ENCODE measurements at places on chromosomes 1 and 21.

DNA sequence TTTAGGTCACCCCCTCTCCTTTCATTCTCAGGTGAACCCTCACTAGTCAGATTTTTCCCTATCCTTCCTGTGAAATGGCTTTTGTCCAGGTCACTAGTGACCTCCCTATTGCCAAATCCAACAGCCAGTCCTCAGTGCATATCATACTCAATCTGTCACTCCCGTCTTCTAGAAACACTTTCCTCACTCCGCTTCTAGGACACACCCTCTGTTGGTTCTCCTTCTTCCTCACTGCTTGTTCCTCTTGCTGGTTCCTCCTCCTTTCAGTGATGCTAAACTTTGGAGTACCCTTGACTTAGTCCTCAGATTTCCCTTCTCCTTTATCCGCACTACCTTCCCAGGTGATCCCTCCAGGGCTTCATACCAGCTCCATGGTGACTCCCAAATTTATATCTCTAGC is 94.3 kb downstream of the RNF220 start:
- DNase-seq = no peak

DNA sequence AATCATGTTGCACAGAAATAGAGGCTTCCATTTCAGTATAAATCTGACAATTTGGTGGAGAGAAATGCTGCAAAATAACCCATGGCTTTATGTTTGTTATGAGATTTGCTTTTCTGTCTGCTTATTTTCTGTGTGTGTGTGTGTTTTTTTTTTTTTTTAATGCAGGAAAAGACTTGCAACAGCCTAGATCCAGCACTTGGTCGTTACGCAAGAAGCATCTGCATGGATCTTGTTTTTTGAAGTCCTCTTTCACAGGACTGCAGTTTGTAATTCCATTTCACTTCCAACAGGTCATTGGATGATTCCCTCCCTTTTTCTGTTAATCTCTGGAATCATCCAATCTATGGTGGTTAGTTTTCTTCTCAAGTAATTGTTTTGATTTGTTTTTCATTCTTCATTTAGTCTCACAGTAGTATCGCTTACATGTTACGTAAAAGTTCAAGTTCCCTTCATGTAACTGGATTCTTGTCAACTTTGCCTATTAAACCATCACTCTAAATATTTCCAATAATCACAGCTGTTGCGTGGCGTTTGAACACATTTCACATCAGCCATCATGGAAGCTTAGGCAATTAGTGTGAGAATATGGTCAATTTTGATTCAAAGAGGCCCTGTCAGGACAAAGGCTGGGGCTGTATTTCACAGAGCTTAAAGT is 312.9 kb downstream of the NFIA start:
- DNase-seq = no peak

DNA sequence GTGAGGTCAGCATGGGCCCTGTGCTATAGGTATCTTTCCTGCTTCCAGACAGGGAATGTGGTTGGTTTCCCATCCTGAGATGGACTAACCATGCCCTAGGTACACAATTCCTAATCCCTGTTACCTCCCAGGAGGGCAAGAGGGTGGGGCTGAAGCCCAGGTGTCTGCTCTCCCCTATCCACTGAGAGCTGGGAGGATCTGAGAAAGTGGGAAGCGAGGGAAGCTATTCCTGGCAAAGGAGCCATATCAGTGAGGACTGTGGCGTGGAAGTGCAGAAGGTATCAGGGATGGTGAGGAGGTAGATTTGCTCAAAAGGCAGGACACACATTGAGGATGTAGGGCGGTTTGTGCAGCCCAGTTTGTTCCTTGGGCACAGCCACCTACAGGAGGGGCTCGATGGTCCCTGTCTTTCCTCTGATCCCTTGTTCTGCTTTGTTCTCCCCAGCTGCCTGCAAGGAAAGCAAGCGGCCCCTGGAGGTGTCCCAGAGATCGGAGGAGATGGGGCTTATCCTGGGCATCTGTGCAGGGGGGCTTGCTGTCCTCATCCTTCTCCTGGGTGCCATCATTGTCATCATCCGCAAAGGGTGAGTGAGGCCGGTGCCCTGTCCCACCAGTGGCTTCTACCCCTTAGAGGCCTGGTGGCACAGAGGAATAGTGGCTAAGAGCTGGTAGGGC is 48.1 kb downstream of the PTPRU start:
- no peak for DNase-seq

- DNase-seq = no peak
Observed at GRCh38 chr1:111793923-111794322, 38.2 kb downstream of the DDX20 start.

GRCh38 chr1:1917995-1918900 is 831 bp downstream of the TMEM52 start:
- no peak for DNase-seq

DNA sequence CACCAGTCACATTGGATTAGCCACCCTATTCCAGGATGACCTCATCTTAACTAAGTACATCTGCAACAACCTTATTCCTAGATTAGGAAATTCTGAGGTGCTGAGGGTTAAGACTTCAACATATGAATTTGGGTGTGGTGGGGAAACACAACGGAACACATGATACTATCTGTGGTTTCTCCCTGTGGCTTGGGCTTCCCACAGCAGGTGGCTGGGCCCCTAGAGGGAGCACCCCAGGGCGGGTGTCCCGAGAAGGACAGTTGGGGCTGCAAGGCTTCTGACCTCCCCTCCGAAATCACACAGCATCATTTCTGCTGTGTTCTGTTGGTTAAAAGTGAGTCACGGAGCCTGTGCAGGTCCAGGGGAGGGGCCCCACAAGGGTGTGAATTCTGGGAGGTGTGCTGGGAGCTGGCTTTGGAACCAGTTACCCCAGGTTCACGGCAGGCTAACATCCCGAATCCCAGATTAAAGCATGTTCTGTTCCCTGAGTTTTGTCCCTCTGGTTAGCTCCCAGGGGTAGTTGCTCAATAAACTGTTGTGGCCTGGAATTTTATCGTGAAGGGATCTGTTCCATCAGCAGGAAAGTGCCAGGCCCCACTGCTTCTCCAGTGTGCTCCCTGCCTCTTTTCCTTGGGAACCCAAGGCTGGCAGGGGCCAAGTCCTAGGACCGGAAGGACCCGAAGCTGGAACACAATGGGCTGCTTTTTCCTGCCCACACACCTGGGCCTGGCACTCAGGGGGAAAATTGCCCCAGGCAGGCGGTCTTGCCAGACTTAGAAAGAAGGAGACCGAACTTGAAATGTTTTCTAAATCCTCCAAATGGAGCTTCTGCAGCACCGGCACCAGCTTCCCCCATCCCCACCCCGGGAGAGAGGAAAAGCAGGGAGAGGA is 154.0 kb upstream of the WNT4 start:
- no peak for DNase-seq

GRCh38 chr1:201560328-201561194 is 21.6 kb downstream of the NAV1 start:
- no peak for DNase-seq

- DNase-seq = no peak
Observed at GRCh38 chr1:119046429-119046784, 58.3 kb upstream of the TBX15 start.

DNA sequence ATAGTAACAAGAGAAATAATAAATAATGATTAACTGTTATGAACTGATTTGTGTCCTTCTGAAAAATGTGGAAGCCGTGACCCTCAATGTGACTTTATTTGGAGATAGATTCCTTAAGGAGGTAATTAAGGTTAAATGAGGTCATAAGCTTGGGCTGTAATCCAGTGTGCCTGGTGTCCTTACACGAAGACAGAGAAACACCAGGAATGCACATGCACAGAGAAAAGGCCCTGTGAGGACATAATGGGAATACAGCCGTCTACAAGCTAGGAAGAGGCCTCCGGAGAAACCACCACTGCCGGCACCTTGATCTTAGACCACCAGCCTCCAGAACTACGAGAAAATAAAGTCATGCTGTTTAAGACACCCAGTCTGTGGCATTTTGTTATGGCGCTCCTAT is 215.9 kb downstream of the NEGR1 start:
- DNase-seq = no peak

GRCh38 chr1:182192966-182193365 is 131.5 kb upstream of the ZNF648 start:
- DNase-seq = no peak

DNA sequence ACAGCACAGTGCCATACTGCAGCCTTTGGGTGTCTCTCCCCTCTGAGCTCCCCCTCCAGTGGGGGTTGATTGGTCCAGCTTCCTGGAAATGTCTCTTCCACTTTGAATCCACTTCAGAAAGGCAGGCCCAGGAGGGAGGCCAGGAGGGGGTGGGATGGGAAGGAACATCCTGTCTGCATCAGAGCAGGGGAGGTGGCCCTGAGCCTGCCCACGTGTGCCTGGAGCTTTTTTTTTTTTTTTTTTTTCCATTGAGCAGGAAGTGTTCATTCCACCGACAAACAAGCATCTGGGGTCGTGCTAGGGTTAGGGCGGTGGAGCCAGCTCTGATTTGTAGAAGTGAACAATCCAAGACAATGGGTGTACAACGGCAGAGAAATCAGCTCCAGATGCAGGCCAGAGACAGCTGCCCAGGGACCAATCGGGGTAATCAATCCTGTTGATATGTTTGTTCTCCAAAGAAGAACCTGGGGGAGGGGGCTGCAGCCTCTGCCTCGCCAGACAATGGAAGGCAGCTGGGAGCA is 93.3 kb downstream of the SSBP3 start:
- no peak for DNase-seq

- no peak for DNase-seq
Observed at GRCh38 chr1:61424382-61424781, 300.6 kb downstream of the TM2D1 start.

DNA sequence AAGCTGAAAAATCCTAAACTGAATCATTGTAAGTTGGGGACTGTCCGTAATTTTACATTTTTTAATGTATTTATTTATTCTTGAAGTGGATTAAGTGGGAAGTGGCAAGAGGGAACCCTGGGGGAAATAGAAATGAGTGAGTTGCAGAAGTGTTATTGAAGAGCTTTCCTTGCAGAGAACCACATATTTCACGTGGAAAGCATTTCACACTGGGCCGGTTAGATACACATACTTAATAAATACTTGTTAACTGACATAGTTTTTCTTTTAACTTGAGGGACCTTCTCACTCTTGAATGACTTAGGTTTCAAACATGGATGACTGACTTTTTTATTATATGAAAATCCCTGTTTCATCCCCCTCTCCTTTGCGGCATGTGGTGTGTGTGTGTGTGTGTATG is 239.3 kb downstream of the LMO4 start:
- no peak for DNase-seq

- no peak for DNase-seq
Observed at GRCh38 chr1:21304488-21304887, 14.2 kb upstream of the ECE1 start.

DNA sequence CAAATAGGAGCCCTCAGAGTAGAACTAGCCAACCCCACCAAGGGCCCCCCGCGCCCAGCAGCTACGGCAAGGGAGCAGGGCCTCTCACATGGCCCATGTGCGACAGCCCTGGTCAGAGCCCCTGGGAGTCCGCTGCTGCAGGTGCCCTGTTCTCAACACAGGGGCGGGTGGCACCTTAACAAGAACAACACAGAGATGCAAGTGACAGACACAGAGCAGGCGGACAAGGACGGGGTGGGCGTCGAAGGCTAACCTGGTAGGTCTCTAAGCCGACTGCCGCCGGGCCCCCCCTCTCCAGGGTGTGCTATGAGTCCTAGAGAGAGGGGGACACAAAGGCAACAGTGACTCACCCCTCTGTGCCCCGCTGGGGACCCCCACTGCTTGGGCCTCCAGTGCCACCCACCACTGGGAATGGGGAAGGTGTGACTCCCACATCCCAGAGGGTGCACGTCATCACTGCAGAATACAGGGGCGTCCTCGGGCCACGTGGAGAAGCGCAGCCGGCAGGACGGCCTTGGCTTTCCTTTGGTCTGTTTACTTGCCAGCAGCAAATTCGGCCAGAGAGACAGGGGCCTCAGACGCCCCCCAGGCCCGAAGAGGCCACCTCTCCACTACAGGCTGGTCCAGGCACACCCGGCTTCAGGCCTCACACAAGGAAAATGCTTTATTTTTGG is 44.8 kb downstream of the PRDM15 start:
- no peak for DNase-seq

DNA sequence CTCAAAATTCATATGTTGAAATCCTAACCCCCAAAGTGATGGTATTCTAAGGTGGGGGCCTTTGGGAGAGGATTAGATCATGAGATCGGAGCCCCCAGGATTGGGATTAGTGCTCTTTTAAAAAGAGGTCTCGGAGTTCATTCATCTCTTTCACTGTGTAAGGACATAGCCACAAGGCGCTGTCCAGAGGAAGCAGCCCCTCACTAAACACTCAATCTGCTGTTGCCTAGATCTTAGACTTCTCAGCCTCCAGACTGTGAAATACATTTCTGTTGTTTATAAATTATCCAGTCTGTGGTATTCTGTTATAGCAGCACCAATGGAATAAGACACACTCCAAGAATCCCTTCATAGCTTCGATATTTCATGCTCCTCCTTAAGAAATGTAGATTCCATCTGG is 12.4 kb upstream of the TIAM1 start:
- no peak for DNase-seq

DNA sequence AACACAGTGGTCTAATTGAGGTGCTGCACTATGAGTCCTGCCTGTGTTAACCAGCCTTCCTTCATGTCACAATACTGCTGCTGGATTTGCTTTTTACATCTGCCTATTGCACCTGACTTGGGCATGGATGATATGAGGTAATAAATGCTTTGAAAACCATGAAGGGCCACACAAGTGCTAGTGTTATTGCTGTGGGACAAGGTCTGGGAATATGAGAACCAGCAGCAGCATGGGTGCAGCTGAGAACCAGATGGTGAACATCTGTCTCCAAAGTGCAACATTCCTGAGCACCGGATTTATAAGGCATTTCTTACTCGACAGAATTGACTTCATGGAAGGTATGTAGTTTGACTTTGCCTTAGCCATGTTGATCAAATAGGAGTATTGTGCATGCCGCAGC is 16.6 kb downstream of the TRIM45 start:
- no peak for DNase-seq

DNA sequence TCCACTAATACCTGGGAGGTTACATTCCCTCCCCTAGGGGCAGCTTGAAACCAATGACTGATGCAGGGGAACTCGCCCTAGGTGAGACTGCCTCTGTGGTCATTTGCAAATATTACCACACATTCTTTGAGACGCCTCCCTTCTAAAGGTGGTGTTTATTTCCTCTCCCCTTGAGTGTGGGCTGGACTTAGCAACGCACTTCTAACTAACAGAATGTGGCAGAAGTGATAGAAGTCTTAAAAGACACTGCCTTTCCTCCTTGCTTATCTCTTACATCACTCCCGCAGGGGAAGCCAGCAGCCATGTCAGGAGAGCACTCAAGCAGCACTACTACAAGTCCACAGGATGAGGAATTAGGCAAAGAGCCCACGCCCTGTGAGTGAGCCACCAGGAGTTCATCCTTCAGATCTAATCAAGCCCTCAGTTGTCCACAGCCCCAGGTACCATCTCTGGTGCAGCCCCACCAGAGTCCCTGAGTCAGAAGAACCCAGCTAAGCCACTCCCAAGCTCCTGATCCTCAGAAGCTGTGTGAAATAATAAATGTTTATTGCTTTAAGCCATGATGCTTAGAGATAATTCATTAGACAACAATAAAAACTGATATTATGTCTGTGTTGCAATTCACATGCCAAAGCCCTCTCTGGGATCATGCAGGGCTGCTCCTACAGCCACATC is 14.8 kb upstream of the MATN1 start:
- no peak for DNase-seq

GRCh38 chr1:226973898-226974543 is 33.9 kb downstream of the COQ8A start:
- DNase-seq = no peak

GRCh38 chr1:23908453-23909341 is 4.5 kb downstream of the CNR2 start:
- DNase-seq = peak; percentile 70

All from AML-193 (cell line).